ENCODE measurements at places on chromosomes 11 and 22.

DNA sequence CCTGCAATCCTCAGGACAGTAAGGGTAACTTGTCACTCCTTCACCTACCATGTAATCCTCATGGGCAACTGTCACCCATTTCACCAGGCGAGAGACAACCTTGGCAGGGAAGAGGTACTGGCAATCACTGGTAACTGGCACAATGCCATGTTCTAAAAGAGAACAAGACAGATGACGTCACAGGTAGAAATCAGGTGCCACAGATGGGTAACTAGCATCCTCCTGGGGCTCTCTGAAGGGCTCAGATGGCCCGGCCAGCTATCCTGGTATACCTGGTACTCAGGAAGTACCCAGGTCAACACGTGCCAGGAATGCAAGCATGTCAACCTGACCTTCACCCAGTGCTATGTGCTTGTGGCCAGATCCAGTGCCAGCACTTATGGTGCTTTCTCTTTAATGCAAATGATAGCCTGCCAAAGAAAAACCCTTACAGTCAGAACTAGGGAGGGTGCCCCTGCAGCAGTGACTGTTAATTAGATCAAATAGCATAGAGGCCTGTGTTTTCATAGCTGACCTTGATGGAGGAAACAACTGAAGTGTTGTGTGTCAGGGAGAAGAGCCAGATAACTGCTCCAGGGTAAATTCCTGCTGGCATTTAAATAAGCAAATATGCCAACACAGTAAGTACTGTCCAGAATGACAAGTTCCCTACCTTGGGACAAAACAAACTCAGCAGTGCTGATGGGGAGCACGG is 36.2 kb downstream of the THOC5 start:
- no peak for DNase-seq

DNA sequence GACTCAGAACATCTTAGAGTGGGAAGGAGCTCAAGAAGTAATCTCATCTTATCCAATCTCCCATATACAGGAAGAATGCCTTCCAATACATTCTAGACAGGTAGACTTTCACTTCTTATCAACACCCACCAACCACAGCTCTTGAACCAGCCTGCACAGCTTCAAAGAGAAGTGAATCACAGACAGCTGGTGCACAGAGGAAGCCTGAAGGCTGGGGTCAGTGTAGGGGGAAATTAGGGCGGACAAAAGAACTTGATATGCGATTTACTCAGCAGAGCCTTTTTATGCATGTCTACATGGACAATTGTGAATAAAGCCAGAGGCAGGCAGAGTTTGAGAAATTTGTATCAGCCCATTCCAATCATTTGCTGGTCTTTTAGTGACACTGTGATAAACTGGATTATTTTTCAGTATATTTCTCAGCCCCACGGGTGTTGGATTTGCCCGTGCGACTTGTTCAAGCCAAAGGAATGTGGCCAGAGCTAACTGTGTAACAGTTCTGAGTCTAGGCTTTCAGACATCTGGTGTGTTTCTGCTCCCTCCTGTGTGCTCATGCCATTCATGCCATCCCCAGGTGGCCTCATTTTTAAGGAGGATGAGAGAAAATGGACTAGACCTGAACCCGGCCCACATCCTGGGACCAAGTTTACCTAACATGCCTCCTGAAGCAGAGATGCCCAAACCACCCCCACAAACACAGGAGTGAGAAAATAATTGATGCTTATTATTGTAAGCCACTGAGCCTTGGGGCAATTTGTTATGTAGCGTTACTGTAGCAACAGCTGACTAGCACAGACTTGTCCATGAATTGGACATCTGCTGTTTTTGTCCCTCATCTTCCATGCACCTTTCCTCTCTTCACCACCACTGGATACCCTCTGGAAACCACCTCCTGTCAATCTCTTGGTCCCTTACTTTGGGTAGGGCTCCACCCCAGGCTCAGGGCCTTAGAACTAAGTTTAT is 137.5 kb upstream of the HSD17B12 start:
- DNase-seq = no peak

DNA sequence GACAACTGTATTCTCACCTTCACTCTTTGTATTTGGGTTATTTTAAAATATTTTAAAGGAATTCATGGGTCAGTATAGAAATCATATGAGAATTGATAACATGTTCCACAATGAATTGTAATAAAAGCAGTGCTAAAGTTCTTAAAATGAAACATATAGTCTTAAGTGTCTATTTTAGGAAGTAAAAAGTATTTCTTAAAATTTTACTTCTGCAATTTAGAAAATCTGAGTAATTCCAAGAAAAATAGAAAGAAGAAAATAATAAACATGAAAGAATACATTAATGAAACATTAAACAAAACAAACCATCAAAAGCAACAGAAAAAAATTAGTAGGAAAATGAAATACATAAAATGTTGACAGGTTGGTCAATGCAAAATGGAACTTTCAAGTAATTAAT is 332.4 kb downstream of the ETS1 start:
- DNase-seq = no peak

DNA sequence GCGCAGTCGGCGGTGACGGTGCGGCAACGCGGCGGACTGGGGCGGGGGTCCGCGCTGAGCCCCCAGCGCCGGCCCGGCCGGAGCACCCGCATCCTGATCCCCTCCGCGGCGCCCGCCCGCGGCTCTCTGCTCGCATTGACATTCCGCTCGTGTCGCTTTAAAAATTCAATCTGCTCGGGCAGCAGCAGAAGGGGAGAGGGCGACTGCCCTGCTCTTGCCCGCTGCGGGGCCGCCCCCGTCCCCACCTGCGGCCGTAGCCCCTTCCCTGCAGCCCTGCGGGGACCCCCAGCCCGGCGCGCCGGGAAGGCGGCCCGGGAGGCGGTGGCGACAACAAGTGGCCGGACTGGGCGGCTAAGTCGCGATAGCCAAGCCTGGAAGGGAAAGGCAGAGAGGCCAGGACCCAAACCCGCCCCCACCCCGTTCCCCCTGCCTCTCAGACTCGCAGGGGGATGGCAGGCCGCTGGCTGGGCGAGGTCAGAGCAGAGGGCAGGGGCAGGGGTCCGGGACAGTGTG is 1.1 kb downstream of the CABP7 start:
- no peak for DNase-seq

DNA sequence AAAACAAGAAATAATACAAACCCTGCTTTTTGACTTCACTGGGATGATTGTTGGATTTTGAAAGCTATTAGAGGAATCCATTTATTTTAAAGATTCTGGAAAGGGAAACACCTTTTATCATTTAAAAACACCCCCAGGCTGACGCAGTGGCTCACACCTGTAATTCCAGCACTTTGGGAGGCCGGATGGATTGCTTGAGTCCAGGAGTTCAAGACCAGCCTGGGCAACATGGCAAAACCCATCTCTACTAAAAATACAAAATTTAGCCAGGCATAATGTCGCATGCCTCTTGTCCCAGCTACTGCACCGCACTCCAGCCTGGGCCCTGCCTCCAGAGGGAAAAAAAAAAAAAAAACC is 317 bp upstream of the SCN2B start:
- DNase-seq = no peak

DNA sequence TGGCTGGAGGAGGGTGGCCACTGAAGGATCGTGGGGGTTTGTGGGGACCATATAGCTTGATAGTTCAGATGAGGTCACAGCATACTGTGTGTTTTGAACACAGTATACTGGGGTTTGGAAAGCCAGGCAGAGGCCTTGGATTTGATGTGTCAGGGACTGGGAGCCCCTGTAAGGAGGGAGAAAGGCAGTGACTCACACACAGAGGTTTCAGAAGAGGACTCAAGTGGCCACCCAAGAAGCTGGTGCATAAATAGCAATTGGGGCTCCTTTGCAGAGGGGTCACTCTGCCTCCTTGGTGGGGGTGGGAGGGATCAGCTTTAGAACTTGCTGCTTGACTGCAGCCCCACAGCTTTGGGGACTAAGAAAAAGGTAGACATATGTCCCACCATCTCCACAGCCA is 39.3 kb downstream of the SLC5A1 start:
- no peak for DNase-seq

Data from stimulated activated CD4-positive, alpha-beta T cell treated with anti-CD3 and anti-CD28 coated beads, Interleukin-4, amount 100 ng/mL, for 4 hours (primary cell).